ENCODE measurements at places on chromosomes 5 and 9. TPM values are rescaled to one million over a fixed set of nuclear protein-coding genes. Genes with fewer than 3 reads are reported as not detected.
A peak's percentile ranks its signal among the peaks of the same experiment; 100 is the strongest.

GRCh38 chr5:149403923-149404745, 25.0 kb upstream of the IL17B start:
- DNase-seq: no peak

DNA sequence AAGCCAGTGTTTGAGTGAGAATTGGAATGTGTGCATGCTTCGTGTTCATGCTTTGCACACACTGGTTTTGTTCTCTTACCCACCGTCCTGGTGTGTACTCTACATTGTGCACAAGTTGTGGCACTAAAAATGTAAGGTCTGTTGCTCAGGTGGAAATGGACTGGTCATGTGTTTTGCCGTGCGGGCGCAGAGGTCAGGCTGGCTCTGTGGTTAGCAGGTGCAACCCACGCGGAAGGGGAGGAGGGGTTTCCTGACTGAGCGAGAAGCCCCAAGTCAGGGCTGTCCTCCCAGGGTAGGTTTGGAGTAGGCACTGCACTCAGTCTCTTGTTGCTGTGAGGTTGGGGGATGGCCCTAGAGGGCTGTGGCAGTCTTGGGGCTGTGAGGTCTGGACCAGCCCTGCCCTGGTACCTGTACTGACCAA, 86.6 kb downstream of the EHMT1 start:
- no peak for DNase-seq

DNA sequence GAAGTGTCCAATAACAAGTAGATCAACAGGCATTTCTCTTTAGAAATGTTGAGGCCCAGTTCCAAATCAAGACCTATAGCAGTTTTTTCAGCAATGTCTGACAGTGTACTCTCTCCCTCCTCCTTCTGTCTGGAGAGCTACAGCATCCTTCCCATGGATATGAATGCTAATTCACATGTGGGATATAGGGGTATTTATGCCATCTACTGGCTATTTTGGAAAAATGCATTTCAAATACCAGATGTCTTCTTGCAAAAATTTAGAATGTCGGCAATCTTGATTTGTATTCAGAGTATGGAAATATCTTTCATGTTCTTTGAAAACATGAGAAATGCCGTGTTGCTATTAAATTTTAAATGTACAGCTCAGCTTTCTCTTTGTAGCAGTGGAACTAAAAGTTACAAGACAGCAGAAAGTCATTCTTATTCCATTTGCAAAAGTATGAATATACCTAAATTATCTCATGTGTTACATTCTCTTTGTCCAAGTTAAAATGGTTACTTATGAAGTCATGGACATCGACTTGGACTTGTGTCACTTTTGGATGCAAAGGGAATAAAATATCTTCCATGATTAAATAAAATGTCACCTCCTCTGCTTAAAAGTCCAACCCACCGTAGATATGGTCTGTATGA, 647.8 kb downstream of the TAF11L14 start:
- no peak for DNase-seq

DNA sequence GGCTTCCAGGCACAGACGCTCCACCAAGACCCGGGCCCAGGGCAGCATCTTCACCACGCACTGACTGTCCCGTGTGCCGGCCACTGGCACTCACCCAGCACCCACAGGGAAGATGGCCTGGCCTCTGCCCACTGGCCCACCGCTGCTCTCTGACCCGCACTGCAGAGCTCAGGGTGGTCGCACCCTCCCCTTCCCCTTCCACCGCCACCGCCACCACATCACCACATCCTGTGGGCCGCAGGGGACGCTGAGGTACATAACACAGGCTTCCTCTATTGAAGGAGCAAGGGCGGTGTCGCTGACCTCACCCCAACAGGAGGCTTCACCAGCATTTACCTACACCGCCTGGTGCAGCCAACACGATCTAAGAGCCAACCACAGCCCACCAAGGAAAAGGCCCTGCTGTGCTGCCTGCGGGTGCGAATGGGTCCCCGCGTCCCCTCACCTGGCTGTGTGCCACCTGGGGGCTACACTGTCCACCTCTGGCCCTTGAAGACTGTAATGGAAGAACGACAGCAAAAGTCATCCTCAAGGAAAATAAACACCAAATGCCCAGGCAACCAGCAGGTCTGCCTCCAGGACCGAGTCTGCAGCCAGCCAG, 101.8 kb downstream of the CAMSAP1 start:
- no peak for DNase-seq

- DNase-seq: no peak
These were observed 147.5 kb downstream of the CAVIN4 start for GRCh38 chr9:100725371-100725770.

Gene PCDHB14
- total RNA-seq: 15.3 TPM

- no peak for DNase-seq
These were observed 24.0 kb downstream of the RAPGEF1 start for GRCh38 chr9:131715906-131716305.

GRCh38 chr9:5571629-5572232, 57.2 kb upstream of the RIC1 start:
- no peak for DNase-seq

Gene ADAMTS6
- 2.8 TPM for total RNA-seq

DNA sequence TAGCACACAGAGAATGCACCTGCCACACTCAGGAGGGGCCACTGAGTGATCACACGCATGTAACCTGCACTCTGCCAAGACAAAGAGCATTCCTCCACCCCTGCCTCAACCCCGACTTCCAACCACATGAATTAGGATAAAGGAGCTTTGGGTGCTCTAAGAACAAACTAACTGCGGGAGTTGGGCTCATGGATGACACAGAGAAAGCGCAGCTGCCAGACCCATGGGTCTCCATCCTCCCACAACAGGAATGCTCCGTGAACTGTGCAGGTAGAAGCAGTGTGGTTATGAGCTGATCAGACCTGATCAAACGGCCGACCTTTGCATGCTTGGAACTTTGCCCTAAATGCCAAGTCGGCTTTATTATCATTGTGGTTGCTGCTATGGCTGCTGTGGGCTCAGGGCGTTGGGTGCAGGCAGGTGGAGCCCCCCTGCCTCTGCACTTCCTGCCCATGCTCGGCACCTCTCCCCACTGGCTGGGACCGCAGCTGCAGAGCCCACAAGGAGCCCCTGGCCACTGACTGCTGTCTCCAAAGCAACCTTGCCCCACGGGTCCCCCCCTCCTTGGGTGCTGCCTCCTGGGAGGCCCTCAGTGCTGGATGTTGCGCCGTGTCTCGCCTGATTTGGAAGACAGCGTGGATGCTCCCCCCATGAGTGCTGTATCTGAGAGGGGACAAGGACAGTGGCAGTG, 2.6 kb upstream of the SLC6A3 start:
- no peak for DNase-seq

Gene LHX6
- 10.4 TPM for total RNA-seq

DNA sequence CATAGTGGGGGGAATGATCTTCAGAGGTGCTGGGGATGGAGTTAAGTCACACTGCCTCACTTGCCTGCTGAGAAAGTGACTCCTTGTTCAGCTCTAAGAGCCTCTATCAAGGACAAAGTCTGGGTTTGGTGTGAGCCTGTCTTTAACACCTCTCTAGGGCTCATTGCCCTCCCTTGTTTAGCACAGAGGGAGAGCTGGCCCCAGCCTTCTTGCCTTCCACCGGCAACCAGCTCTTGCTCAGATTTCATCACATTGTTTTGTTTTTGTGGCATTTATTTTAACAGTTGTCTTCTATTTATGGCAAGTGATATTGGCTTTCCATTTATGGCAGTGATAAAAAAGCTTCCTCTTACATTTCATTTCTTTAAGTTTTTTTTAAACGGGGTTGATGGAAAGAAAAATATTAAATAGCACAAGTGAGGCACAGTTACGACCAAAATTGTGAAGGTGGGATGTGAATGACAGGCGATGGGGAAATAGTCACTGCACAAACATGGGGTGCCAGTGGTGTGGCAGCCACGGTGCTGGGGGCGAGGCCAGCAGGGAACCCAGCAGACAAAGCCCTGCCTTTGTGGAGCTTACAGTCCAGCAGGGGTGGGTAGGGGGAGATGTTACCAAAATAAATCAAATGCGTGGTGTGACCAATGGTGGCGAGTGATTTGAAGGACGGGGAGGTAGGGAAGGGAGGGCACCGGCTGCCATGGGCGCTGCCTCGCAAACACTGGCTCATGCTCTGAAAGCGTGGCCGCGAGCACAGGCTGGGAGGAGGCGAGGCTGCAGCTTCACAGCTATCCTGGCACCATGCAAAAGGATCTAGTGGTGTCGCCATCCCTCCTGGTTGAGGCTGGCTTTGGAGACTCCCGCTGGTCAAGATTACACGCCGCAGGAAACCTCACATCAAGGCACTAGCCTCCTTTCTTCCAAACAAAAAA, 21.2 kb upstream of the UNC5A start:
- DNase-seq: no peak

GRCh38 chr9:77848897-77849296, 182.7 kb downstream of the GNAQ start:
- no peak for DNase-seq

Gene PAX5
- total RNA-seq: not detected

Gene SLCO6A1
- not detected for total RNA-seq

DNA sequence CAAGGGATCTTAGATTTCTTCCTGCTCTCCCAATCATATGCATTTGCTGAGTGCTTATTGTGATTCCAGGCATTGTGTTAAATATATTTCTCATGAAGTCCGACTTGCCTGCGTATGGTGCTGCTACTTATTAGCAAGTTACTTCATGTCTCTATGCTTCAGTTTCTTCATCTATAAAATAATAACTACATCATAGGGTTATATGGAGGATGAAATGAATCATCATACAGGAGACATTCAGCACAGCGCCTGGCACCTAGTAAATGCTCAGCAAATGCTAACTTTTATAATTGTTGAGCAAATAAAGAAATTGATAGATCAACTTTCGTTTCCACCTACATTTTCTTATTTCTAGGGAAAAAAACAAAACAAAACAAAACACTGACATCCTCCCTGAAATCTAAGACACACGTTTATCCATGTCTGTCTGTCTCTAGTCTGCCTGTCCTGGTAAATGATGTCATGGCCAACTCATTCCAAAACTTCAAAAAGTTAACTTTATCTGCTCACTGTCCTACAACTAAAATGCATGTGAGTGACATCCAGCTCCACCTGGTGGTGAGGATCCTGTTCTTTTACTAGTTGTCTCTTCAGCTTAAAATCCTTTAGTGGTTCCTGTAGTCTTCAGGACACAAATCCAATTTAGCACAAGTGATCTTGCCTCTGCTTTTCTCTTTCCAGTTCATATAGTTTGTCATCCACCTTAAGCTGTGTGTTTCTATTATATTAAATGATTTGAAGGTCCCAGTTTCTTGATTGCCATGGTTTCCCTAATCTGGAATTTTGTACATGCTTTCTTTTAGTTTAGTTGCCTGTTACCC, 27.7 kb downstream of the PPP3R2 start:
- no peak for DNase-seq

Gene IFNA13
- total RNA-seq: not detected

- peak; percentile 72 for DNase-seq
These were observed 39.3 kb upstream of the PHYKPL start for GRCh38 chr5:178271726-178272479.

DNA sequence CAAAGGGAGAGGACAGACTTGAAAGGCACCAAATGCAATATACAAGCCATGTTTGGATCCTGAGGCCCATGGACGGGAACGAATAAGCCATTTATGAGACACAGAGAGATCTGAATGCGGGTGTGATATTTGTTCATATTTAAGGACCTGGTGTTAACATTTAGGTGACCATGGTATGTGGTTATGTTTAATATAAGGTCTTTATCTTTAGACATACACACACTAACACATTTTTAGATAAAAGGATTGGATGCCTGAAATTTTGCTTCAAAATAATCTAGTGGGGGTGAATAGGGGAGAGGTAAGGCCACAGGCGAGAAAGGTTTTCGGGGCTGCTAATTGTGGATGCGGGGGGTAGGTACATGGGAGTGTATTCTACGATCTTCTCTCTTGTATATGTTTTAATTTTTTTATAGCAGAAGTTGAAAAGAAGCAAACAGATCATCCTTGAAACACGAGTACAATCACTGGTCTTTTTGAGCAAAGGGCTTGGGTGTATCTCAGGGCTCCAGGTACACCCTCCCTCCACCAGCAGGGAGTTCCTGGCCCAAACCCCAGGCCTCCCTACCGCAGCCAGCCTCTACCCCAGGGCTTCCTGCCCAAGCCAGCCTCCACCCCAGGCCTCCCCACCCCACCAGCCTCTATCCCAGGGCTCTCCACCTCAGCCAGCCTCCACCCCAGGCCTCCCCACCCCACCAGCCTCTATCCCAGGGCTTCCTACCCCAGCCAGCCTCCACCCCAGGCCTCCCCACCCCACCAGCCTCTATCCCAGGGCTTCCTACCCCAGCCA, 12.2 kb downstream of the AKNA start:
- DNase-seq: no peak

Gene IFNK
- total RNA-seq: not detected

DNA sequence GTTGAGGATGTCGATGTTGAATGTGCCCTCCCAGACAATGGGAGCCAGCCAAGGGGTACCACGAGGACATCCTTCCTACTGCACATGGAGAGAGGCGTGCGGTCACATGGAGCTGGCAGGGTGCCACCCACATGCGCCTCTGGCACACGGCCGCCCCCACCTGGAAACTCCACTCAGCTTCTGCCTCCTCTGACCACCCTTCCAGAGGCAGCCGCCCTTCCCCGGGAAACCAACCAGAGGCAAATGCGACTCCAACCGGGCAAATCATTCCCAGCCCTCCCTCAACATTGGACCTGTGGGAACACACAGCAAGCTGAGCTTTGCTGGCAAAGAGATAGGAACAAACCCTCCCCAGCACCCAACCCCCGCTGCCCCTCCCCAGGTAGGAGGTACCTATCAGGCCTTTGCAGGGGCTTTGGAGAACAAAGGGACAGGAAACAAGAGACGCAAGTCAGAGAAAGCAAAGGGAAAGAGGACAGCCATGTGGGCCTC, 17.5 kb downstream of the ABO start:
- no peak for DNase-seq

GRCh38 chr9:95499847-95500246, 16.9 kb downstream of the PTCH1 start:
- DNase-seq: no peak

- peak; percentile 51 for DNase-seq
These were observed 32.2 kb downstream of the NSA2 start for GRCh38 chr5:74798977-74799911.

DNA sequence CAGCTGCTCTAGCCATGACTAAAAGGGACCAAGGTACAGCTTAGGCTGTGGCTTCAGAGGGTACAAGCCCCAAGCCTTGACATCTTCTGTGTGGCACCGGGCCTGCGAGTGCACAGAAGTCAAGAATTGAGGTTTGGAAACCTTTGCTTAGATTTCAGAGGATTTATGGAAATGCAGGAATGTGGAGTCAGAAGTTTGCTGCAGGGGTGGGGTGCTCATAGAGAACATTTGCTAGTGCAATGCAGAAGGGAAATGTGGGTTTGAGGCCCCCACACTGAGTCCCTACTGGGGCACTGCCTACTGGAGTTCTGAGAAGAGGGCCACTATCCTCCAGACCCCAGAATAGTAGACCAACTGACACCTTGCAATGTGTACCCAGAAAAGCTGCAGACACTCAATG, 624.9 kb upstream of the FTMT start:
- DNase-seq: no peak

Gene CDX1
- total RNA-seq: 0.47 TPM

GRCh38 chr5:72634444-72634843, 127.2 kb upstream of the ZNF366 start:
- DNase-seq: no peak

DNA sequence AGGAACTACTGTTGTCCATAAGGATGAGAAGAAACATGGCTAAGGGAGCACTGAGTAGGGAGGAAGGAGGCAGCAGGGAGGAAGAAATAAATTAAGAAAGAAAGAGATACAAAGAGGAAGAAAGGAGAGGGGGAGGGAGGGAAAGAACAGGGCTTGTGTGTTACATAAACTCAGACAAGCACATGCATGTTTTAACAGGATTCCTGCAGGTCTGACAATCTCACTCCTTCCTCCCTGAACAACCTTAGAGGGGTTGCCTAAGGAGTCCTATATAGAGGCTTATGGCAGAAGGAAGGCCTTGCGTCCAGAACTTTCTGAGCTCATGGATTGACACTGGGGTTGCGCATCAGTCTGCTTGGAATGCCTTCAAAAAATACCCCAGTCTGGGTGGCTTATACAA, 4.2 kb upstream of the KCNIP1 start:
- DNase-seq: no peak
